ENCODE measurements at places on chromosomes 6 and 20. TPM values are rescaled to one million over a fixed set of nuclear protein-coding genes. Genes with fewer than 3 reads are reported as not detected.

Gene TSPO2
- total RNA-seq, result not detected

Gene TRAPPC3L
- not detected for total RNA-seq

Gene CRISP3
- not detected for total RNA-seq

Gene HLA-DQB2
- not detected for total RNA-seq

Gene PRICKLE4
- not detected for total RNA-seq

Gene TEAD3
- total RNA-seq, result 12.0 TPM

- H3K27me3 ChIP-seq, result peaks cover 83% of the 10 kb centered on the region
- no peaks in the 10 kb centered on the region for H3K4me1 ChIP-seq
- DNase-seq, result peak; percentile 27
- 0 out of 2 replicates have a peak overlapping the region, but pooled peaks have one; percentile 23 for H3K4me3 ChIP-seq
- no peaks in the 10 kb centered on the region for H3K36me3 ChIP-seq
Measured at GRCh38 chr20:18058661-18059467, 1.1 kb upstream of the OVOL2 start.

- no peaks in the 10 kb centered on the region for H3K27me3 ChIP-seq
- H3K4me1 ChIP-seq, result no peaks in the 10 kb centered on the region
- no peak overlapping the region for H3K4me3 ChIP-seq
- H3K36me3 ChIP-seq, result no peaks in the 10 kb centered on the region
- no peak overlapping the region for H3K27ac ChIP-seq
Measured at GRCh38 chr6:135701426-135701825, 150.1 kb upstream of the PDE7B start.

GRCh38 chr6:30325873-30326525, 728 bp upstream of the TRIM39 start:
- peak overlapping the region; percentile 96 for H3K4me3 ChIP-seq
- peak overlapping the region; percentile 90 for H3K27ac ChIP-seq
- DNase-seq, result peak; percentile 60
- H3K4me1 ChIP-seq, result peaks cover 38% of the 10 kb centered on the region

DNA sequence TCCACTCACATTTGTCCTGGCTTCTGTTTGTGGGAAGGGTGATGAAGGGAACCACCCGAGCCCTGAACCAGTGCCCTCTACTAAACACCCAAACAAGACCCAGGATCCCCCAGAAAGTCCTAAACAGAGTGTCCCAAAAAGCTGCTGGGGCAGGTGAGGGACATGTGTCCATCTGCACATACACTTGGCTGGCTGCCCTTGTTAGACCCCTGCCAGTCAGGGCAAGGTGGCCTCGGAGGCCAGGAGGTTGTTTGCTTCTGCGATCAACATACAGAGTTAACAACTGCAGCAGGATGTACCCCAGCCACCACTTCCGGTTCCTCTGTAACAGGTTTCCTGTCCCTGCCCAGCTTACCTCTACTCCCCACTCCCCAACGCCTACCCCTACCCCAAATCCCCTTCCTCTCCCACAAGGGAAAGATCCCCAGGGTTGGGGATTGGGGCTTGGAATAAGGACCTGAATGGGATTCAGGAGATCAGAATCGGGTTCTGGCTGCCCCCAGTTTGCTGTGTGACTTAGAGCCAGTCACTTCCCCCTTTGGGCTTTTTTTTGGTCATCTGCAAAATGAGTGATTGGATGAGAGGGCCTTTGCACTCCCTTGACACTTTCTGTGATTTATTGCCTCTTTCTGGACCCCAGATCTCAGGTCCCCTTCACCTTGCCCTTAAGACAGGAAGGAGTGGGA, 13.9 kb downstream of the DEF6 start:
- H3K27me3 ChIP-seq, result no peaks in the 10 kb centered on the region
- H3K4me3 ChIP-seq, result no peak overlapping the region
- no peak for DNase-seq
- H3K4me1 ChIP-seq, result no peaks in the 10 kb centered on the region
- no peak overlapping the region for H3K27ac ChIP-seq

DNA sequence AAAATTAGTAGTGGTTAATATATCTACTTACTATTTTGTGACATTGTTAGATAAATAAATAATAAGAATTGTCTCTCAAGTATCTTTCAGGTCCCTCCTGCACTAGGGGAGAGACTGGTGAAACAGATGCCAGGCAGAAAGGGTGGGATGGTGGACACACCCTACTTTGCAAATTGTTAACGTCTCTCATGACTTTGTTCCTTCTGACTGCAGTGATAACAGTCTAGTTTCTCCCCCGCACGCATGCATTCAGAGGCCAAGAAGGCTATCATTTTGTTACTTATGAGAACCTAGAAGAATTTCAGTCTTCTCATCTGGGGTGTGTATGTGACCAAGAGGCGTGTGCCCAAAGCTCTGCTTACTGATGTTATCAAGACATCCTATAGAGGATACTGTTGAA, 152.3 kb downstream of the EDN1 start:
- peaks cover 10% of the 10 kb centered on the region for H3K27me3 ChIP-seq
- no peaks in the 10 kb centered on the region for H3K4me1 ChIP-seq
- no peaks in the 10 kb centered on the region for H3K36me3 ChIP-seq

DNA sequence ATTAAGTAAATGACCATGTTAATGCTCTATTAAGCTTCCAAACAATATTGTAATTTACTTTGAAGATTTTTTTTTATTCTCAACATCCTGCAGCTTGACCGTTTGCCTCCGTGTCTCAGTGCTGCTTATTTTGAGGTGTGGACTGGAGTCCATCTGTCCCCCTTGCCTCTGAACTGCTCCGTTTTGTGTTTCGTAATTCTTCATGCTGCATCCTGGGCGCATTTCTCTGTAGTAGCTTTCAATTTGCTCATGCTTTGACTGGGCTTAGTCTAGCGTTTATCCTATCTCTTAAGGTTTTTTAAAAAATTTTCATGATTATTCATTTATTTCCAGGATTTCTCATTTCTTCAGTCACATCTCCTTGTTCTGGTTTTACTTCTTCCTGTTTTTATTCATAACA, 37.8 kb downstream of the PTPN1 start:
- H3K36me3 ChIP-seq, result peaks cover 4% of the 10 kb centered on the region
- H3K4me3 ChIP-seq, result no peak overlapping the region
- H3K27me3 ChIP-seq, result no peaks in the 10 kb centered on the region
- DNase-seq, result no peak
- peaks cover 14% of the 10 kb centered on the region for H3K4me1 ChIP-seq

GRCh38 chr6:141956868-141957267, 175.9 kb upstream of the GJE1 start:
- H3K27me3 ChIP-seq, result no peaks in the 10 kb centered on the region
- no peaks in the 10 kb centered on the region for H3K36me3 ChIP-seq
- no peak overlapping the region for H3K27ac ChIP-seq
- no peak overlapping the region for H3K4me3 ChIP-seq
- no peaks in the 10 kb centered on the region for H3K4me1 ChIP-seq

Data from GM23248 (cell line).